ENCODE measurements at places on chromosomes 1 and 21.

DNA sequence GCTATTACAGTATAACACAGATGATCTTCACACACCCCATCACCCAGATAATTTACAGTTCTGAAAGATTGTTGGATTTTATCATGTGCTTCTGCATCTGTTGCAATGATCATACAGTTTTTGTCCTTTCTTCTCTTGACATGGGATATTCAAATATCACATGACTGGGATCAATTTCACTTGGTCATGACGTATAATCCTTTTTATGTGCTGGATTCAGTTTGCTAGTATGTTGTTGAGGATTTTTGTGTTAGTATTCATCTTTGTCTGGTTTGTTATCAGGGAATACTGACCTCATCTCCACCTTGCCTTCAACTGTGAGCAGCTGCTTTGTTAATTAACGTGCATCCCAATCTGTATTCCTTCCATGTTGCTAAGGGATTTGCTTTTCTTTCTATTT lies 44.7 kb upstream of the DISC1 start:
- DNase-seq: no peak

DNA sequence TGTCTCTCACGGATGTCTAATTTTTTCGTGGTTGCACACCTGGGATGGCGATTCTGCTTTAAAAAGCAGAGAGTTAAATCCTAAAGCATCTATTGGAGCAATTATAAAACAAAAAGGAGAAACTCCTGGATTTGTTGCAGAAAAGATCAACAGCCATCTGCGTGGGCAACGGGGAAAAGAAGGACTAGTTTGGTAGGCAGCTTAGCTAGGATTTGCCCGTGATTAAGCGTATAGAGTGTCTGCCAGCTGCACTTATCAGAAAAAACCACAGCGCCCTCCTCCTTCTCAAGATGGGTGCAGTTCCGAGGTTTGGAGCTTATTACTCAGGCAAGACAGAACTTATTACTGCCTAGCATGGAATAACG lies 526 bp upstream of the SLC25A24 start:
- peak; percentile 39 for DNase-seq

DNA sequence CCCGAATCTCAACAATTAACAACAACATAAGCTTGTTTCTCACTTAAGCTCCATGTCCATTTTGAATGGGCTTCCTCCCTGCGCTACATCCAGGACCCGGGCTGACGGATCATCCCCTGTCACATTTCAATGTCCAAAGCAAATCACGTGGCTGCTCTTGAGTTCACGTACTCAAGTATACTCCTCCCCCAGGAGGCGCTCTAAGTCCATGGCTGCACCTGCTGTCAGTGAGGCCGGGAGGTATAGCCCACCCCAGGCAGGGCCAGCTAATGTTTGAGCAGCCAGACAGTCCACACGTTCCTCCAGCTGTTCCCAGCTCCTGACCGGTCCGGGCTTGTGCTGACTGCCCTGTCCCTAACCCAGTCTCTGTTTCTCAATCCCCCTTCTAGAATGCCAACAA lies 220.8 kb downstream of the SLC35F3 start:
- DNase-seq: no peak

DNA sequence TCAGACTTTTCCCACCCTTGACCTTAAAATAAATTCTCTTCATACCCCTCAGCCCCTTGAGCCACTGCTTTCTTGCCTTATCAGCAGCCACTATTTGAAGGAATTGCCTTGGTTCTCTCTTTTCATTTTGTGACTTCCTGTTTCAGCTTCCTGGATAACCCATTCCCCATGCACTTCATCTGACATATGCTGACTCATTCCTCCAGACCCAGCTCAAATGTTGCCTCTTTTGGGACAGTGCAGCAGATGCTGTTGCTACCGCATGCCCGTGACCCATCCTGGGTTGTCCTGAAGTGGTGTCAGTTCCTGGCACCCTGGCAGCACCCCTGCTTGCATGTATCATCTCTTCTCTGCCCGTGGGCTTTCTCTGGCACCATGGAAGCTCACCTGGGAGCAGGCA lies 496.1 kb downstream of the PTPRU start:
- no peak for DNase-seq
